ENCODE measurements at places on chromosomes 4 and X.
A peak's percentile ranks its signal among the peaks of the same experiment; 100 is the strongest.

GRCh38 chr4:105978684-105979296 is 83.5 kb downstream of the NPNT start:
- DNase-seq, result peak; percentile 80

GRCh38 chr4:140326395-140326993 is 47.0 kb upstream of the SCOC start:
- DNase-seq, result peak; percentile 73

DNA sequence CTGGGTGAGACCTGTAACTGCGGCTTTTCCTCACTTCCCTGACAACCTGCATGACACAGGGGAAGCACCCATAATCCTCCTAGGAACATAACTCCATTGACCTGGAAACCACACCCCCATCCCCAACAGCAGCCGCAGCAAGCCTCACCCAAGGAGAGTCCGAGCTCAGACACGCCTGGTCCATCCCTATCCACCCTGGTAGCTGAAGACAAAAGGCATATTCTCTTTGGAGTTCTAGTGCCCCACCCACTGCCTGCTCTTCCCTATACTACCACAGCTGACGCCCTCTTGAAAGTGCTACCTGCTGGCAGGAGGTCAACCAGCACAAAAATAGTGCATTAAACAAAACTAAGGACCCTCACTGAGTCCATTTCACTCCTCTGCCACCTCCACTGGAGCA is 1080.9 kb upstream of the IGFBP7 start:
- no peak for DNase-seq

DNA sequence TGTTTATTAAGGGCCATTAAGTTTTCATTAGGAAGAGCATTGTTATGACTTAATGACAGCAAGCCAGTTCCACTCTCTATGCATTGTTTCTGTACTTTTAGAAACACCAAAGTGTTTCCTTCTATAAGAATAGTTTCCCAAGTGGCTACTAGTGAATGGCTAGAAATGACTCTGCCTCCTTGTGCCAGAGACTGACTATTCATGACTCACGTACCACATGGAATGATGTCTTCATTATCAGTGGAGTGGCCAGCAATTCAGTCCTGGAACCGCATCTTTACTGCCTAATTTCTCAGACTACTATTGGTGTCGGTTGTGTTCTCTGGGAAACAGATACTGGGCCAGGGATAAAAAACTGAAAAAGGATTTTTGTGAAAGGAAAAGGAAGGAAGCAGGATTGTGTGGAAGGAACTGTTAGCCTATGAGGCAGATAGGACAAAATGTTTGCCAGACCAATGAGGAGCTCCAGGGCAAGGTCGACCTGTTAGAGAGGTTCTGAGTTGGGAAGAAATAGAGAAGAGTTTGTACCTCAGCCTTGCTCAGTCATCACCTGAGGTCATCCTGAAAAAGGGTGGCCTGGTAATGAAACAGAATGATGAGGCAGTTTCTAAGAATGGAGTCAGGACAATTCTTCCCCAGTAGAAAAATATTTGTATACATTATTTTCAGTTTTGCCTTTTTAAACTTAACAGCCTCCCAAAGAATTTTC is 218.6 kb downstream of the SPCS3 start:
- DNase-seq, result peak; percentile 86

- peak; percentile 48 for DNase-seq
These were observed 23.0 kb downstream of the SH3D19 start for GRCh38 chr4:151302432-151302831.

- DNase-seq, result peak; percentile 3
These were observed 91.6 kb upstream of the H2AZ1 start for GRCh38 chr4:100041646-100042045.

GRCh38 chr4:39812500-39812899 is 114.6 kb downstream of the UBE2K start:
- no peak for DNase-seq

- DNase-seq, result no peak
These were observed 57.1 kb upstream of the LIMCH1 start for GRCh38 chr4:41480896-41481311.
